Panc1 (cell line): ENCODE measurements at places on chromosomes 6 and 20. TPM values are rescaled to one million over a fixed set of nuclear protein-coding genes. Genes with fewer than 3 reads are reported as not detected.

The PKIB gene
- total RNA-seq, result 1.1 TPM

The FAM209B gene
- not detected for total RNA-seq

The EPM2A gene
- total RNA-seq, result 5.7 TPM

The UST gene
- 0.15 TPM for total RNA-seq

The TSPO2 gene
- total RNA-seq, result not detected

The RPP40 gene
- 25.9 TPM for total RNA-seq

The HMGCLL1 gene
- total RNA-seq, result not detected

DNA sequence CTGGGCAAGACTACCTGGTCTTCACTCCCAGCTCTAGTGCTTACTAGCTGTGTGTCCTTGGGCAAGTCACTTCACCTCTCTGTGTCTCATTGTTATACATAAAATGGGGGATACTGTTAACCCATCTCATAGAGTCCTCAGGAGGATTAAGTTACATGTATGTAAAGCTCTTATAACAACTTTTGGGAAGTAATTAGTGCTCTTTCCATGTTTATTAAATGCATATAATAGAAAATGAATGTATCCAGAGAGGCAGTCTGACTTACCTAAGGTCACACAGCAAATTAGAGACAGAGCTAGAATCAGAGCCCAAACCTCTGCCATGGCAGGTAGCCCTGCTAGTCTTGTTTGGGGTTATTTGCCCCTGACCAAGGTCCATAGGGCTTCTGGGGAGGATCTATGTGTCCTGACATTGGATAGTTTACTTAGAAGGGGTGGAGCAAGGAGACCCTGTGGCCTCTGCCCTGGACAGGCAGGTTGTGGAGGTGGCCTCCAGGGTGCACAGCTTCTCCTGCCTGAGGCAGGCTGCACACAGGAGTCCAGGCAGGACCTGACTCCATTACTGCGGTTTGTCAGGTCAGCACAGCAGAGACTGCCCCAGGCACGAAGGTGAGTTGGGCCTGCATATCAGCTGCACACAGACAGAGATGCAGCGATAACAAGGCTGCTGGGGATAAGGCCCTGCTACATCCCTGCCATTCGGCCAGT lies 8.4 kb upstream of the MAPK13 start:
- no peak for DNase-seq

DNA sequence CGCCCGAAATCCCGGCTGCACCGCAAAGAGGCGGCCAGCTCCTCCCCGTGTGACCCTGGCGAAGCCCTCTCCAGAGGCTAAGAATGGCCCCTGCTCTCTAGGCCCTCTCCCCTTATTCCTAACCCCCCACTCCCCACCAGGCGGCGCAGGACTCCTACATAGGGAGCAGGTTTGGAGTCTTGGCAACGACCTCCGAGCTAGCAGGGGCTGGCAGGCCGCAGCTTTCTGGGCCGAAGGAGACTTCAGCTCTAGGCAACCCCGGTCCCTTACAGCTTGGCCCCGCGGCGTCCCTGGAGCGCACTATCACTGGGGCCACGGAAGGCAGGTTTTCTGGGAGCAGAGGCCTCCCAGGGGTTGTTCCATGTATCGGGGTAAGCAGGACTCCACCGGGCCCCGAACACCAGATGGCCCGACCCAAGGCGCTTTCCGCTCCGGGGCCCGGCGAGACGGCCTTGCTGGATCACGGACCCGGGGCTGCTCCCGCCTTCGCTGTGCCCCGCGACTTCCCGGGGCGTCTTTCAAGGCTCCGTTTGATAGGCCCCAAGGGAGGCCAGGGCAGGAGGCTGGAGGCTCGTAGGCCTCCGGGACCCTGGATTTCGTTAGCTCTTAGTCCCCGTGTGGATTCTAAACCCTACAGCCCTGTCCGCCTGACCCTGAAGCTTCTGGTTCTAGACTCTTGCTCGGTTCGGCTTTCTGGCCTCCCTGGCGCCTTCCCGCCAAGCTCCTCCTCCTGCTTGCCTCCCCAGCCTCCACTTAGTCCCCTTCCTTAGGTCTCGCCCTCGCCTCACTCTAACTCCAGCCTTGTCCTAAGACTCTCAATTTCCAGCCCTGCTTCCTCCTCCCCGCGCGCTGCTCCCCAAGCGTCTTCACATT lies 1.9 kb downstream of the SLC32A1 start:
- DNase-seq, result no peak

DNA sequence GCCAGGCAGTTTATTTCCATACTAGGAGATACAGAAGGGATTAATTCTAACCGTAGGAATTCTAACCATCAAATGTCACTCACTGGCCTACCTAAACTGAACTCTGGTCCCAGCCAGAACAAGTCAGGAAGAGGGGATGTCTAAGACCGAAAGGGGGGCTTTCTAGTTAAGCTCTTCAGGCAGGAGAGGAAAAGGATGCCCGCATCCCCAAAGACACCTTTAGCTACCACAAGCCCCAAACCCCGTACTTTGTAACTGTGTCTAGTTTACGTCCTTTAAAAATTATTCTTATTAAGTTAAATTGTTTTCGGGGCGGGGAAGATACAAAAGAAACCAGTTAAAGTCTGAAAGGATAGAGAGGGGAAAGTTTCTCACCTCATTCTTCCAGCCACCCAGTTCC lies 1.2 kb upstream of the ZNF76 start:
- DNase-seq, result no peak

DNA sequence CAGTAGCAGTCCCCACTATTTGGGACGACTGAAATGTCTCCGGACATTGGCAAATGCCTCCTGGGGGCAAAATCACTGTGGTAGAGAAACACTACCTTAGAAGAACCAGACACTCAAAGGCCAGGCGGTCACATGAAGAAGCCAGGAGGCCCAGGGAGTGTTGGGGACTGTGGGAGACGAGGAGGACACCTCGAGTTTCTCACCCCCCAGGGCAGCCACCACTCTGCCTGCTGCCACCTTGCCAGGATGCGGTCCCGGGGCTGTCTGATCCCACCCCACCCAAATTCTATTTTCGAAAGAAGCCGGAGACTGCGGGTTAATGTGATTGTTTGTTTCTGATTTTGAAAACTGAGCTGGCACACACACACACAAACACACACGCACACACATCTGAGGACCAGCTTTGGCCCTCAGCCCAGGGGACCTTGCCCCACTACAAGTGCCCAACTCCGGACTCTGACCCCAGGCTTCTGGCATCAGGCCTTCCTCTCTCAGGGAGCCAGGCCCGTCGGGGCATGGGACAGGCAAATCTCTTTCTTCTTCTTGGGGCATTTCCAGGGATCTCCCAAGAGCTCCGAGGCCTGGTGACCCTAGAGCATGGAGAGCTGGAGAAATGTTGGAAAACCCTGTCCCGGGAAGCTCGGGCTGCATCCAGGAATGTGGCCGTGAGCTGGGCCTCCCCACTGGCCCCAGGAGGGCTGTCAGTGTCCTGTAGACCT lies 187.5 kb upstream of the PMEPA1 start:
- DNase-seq, result no peak

DNA sequence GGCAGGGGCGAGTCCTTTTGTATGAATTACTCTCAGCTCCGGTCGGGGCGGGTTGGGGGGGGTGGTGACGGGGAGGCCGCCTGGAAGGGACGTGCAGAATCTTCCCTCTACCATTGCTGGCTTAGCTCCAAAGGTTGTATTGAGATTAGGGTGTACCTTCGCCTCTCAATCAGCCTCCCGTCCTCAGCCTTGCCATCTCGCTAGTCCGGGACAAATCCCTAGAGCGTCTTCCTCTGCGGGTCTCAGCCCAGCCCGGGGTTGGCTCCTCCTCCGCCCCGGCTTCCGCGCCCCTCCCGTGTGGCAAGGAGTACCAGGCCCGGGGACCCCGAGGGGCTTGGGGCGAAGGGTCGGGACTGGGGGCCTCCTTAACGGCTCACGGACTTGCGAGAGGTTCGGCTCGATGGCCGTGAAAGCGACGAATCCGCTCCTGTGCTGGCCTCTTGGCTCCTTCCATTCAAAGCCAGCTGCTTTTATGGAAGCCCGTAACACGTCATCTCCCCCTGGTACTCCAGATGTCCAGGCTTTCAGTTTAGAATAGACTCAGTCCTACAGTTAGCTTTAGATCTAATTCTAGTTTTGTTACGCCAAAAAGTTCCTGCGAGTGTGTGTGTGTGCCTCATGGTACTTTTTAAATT lies 636 bp upstream of the EEF1A1 start:
- DNase-seq, result no peak

- DNase-seq, result no peak
Observed at GRCh38 chr6:6178795-6179194, 141.7 kb downstream of the F13A1 start.

- DNase-seq, result no peak
Observed at GRCh38 chr20:51326201-51326819, 216.2 kb downstream of the NFATC2 start.

DNA sequence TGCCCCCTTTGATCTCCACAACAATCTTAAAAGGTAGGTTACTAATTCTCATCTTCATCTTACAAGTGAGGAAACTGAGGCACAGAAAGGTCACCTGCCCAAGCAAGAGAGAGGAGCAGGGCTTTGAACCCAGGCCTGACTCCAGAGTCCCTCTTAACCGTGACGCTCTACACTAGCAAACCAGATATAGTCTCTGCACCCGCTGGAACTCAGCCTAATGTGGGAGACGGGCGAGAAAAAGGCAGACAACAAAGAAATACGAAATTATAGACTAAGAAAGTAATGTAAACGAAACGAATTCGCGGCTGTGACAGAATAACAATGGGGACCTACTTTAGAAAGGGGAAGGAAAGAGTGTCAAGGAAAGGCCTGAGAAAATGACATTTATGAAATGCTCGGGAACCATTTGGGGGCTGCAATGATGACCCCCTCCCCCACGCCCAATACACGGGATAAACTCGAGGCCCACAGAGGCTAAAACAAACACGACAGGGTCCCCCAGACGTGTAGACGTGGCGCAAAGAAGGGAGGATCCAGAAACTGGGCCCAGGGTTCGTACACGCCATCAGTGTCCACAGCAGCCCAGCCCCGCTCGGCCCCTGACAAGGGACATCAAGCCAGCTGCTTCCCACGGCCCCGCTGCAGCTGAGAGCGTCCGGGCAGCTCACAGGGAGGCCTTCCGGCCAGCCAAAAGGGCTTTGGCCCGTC lies 637 bp downstream of the TRPC4AP start:
- no peak for DNase-seq

GRCh38 chr6:33168639-33169038 lies 23.6 kb downstream of the COL11A2 start:
- no peak for DNase-seq

- DNase-seq, result no peak
Observed at GRCh38 chr6:135128268-135128914, 52.7 kb upstream of the MYB start.

- DNase-seq, result no peak
Observed at GRCh38 chr6:136226674-136227377, 23.3 kb downstream of the MTFR2 start.

DNA sequence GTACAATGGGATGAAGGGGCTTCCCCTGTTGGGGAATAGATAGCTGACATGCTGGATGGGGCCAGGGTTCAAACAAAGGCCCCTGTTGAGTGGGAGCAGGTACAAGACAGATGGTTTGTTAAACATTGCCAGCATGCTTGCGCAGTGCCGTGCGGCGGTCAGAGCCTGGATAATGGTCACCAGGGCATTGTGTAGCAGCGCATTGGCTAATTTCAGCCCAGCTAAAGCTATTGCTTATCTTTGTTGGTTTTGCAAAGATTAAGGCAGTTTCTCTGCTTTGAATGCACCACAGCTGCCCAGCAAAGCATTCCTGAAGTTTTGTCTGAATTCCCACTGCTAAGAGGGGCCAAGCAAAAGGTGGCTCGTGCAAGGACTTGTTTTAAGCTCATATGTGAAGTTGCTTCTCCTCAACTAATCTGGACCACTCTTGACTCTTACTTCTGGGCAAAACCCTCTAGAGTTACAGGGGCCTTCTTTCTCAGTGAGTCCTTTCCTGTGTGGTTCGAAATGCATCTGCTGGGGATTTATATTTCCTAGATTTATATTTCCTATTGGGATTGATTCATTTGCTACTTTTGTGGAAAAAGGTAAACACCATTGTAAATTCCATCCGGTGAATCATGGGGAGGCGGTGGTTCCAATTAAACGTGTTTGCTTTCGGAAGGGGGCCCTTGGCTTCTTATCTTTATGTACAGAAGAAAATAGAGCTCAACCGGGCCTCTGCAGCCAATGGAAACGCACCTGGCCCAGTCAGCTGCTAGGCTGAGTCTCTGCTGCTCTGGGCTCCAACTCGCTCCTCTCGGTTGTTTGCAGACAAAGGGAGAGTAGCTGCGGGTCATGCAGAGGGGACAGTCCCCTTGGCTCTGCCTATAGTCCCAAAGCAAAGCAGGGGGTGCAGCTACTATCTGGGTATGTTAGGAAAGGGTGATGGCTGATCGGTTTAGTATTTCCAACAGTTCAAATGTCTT lies 72.1 kb downstream of the FOXA2 start:
- no peak for DNase-seq

GRCh38 chr6:12136905-12137304 lies 124.8 kb downstream of the HIVEP1 start:
- DNase-seq, result no peak

DNA sequence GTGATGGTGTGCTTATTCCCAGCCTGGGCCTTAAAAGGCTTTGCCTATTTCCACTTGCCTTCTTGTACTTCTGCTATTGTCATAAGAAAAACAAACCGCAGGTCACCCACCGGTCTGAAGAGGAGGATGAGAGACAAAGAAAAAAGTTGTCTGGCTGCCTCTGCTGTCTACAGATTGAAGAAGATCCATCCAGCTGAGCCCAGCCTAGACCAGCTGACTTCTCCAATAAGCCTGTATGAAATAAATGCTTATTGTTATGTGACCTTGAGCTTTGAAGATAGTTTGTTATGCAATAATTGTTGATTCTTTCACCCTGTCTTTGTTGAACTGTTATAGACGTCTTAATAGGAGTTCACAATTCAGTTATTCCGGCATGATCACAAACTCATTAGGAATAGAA lies 223.8 kb upstream of the PRSS16 start:
- DNase-seq, result no peak

- no peak for DNase-seq
Observed at GRCh38 chr6:127026247-127026646, 92.2 kb upstream of the RSPO3 start.

DNA sequence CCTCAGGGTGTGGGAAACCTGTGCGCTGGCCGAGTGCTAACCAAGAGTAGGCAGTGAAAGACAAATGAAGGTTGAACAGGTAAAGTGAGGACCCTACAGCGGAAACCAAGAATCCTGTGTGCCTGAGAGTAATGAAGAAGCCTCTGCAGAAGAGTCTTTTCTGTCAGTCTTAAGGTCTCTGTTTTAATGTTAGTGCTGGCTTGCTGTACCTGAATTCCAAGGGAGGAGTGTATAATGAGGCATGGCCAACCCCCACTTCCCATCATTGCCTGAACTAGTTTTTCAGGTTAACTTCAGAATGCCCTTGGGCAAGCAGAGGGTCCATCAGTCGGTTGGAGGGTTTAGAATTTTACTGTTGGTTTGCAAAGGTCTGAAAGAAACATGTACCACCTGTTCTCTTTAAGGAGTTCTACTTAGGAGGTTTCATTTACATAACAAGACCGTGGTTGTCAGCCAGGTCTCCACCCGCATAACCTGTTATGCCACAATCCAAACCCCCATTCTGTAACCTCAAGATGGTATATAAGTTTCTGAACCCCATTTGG lies 589 bp upstream of the PDCD2 start:
- no peak for DNase-seq

GRCh38 chr20:3031524-3032147 lies 11.8 kb upstream of the GNRH2 start:
- DNase-seq, result no peak
